IPS-NIHi11 (cell line): ENCODE measurements at places on chromosomes 16 and 17.

DNA sequence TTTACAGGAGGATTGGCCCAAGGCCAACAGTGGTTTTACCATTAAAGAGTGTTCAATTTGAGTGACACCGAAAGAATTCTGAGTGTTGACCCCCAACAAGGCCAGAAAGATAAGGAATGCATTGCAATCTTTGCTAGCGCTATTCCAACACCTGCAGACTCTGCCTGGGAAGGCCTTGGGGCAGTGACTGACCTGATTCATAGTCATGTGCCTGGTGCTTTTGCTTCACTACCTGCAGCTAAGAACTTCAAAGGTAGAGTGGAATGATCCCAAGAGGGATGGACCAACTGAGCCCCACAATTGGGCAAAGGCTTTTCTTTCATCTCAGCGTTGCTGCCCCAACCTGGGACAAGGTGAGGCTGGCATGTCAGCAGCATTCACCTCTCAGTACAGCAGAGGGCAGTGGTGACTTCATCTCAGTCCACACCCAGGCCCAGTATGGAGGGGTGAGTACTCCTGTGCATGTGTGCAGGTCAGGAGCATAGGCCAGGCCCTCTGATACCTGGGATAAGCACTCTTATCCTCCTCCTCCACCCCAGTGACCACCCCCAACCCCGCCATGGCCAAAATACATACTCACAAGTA is 149.6 kb upstream of the GNAO1 start:
- DNase-seq = peak; percentile 76

- peak; percentile 98 for DNase-seq
These were observed at the start of gene UNC119 for GRCh38 chr17:28552176-28552999. TSS of gene UNC119 (minus strand) at chr17:28552624. CDS start at chr17:28552557, 67 bp downstream.

DNA sequence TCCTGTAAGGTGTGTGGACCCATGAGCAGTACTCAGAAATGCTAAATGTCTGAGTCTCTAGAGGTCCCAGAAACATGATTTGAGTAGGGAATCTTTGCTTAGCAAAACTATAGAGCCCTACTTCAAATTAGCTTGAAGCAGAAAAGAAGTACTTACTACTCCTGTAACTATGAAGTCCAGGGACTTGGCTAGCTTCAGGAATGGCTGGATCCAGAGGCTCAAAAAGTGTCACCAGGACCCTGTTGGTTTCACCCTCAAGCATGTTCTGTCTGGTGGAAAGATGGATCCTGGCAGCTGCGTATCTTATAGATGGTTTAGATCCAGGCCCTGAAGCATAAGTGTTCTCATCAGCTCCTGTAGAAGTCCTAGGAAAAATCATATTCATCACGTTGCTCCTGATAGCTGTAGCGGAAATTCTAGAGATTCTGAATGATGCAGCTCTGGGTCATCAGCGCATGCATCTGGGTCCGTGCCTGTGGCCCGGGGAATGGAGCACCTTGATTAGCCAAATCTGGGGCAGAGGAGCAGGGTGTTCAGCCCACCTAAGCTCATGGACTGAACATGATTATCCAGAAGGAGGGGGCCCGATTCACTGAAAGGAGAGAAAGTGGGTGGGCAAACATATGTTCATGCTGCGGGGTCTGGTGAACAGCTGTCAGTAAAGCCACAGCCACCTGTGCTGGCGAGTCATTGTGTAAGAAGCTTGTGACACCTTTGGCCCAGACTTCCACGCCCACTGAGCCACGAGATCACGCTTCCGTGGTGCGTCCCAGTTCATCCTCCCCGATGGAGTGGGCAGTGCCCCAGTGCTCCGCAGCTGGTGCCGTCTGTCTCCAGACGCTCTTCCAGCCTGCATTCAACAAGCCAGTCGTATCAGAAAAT is 260.6 kb downstream of the CPPED1 start:
- no peak for DNase-seq

DNA sequence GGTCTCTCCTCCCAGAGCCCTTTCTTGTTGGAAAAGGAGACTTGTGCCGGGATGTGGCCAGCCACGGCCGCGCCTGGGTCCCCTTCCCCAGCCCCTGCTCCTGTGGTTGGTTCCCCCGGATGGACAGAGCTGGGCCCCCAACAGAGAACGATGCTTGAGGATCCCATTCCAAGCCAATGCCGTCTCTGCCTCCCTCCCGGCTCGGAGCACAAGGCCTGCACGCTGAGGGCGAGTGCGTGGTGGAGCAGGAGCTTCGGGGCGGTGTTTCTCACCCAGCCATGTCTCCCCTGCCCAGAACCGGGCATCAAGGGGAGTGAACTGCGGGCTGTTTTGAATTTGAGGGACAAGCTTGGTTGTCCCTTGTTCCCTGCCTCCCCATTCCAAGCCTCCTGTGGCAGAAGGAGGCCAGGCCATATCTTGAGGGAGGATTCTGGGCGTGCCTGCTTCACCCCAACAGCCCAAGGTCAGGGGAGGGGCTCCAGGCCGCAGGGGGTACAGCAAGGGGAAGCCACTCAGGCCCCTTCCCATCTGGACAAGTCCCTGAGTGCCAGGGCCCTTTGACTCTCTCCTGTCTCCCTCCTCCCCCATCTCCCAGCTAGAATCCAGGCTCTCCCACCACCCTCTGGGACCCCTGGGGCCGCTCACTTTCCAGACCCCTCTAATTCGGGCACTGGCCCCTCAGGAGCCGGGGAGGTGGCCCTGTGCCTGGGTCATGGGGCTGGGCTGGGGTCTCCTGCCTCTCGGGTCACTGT is 43.6 kb downstream of the SOCS3 start:
- no peak for DNase-seq
